Stimulated activated CD8-positive, alpha-beta memory T cell treated with anti-CD3 and anti-CD28 coated beads, Interleukin-4, amount 100 ng/mL, for 1 hour (primary cell): ENCODE measurements at places on chromosomes 6 and 20.

GRCh38 chr20:58146746-58147140, 81.7 kb downstream of the ANKRD60 start:
- DNase-seq = no peak

GRCh38 chr6:117272032-117272866, 6.9 kb downstream of the VGLL2 start:
- no peak for DNase-seq

- DNase-seq = no peak
These were observed 36.9 kb downstream of the APCDD1L start for GRCh38 chr20:58478141-58478805.

DNA sequence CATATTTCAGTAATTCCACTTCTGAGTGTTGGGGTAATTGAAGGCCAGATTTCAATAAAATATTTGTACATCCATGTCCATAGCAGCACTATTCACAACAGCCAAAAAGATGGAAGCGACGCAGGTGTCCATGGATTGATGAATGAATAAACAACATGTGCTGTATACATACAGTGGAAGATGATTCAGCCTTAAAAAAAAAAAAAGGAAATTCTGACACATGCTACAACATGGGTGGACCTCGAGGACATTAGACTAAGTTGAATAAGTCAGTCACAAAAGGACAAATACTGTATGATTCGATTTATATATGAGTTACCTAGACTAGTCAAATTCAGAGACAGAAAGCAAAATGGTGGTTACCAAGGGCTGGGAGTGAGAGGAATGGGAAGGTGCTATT, 57.2 kb downstream of the TRAM2 start:
- DNase-seq = no peak

DNA sequence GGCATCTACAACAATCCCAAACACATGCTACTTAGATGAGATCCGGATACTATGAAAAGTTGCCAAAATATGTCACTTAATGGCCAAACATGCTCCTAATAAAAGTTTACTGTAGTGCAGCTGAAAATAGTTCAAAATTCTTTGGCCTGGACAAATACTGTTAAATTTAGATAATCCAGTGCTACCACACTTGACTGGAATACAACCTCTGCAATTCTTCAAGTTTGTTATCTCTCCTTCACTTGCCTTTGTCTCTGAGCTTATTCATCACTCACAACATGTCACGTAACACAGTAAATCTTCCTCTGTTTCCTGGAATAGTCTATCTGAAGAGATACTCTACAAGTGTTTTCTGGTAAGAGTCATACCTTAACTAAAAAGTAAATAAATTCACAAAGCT, 10.5 kb upstream of the PLN start:
- no peak for DNase-seq

GRCh38 chr20:4169360-4170190, 154.2 kb upstream of the RNF24 start:
- DNase-seq = no peak

- DNase-seq = peak; percentile 65
These were observed 14.9 kb upstream of the PPARD start for GRCh38 chr6:35327349-35328027.

DNA sequence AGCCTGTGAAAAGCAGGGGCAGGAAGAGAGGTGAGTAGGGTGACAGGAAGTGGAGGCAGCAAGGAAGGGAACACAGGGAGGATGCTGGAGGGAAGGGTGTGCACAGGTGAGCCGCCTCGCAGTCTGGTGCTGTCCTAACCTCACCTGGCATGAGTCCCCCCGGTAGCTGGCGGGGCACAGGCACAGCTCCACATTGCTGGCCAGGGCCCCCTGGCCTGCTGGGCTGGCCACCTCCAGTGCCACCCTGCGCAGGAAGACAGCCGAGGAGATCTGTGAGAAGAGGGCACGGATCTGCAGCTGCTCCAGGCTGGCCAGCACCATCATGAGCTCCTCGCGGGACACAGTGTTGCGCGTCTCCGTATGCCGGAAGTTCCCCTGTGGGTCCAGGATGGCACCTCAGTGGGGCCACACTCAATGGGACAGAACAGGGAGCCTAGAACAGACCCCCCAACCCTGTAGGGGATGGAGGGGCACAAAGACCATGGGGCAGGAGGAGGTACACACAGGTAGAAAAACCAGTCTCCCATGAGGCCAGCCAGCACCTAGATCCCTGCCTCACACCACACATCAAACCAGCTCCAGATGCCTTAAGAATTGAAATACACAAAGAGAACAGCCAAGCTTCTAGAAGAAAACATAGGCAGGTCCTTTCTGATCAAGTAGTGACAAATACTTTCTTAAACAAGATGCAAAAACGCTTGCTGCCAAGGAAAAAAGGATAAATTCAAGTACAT, 22.5 kb downstream of the ADRM1 start:
- DNase-seq = no peak

DNA sequence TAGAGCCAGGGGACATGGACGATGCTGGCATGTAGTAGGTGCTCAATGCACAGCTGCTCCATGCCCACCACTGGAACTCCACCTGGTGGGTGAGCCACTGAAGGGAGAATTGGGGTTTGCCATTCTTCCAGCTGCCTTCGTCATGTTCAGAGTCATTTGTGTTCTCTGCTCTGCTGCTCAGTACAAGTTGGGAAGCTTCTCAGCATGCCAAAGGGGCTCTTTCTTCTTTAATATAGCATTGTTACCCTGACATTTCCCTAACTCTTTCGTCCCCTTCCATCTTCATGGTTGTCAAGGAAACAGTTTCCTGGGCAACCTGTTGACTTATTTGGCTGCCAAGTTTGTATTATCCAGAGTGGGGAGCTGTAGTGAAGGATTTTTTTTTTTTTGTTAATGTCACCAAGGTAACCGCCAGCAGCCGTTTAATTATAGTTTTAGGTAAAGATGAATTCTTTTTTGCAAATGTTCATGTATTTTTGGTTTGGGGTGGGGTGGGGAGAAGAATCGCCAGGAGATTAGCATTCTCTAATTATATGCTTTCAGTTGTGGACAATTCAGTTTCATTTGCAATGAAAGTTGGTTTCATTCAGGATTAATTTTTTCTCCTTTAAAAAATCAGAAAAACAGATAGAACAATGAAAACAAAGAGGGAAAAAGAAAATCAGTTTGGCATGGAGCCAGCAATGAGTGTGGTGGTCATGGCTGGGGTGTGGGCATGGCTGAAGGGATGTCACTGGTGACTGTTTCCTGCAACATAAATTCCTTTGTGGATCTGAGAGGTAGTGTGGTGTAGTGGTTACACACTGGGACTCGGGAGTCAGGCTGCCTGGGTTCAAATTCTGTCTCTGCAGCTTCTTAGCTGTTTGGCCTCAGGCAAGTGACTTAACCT, 73.0 kb upstream of the KCNG1 start:
- no peak for DNase-seq

DNA sequence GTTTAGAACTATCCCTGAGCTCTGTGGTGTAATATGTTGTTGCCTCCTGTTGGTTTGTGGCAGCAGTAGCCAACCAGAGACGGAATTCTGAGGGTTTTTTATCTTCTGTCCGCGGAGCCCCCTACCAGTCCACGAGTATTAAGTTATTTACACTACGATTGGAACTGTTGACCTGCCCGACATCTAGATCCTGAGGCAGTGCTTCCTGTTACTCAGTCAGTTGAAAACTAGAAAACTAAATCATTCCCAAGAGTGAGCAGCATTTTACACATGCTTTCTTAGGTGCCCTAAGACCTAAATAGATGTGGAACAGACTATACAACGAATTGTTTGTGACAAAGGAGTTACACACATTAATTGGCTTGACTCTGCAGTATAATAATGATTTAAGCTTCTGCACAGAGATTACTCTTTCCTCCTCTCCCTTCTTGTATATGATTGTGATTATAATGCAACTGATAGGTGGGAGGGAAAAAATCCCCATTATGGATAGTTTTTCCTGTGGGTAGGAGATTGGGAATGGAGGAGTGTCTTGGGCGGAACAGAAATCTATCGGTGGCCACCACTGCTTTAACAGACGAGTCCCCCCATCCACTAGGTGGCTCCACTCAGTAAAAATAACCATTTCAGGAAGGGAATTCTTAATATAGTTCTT, 1.7 kb downstream of the LOC128125822 start:
- DNase-seq = no peak

- no peak for DNase-seq
These were observed 13.6 kb upstream of the RBM24 start for GRCh38 chr6:17267566-17267965.

GRCh38 chr20:10171864-10172751, 46.5 kb upstream of the SNAP25 start:
- no peak for DNase-seq

GRCh38 chr6:31114970-31115849, 610 bp downstream of the PSORS1C1 start:
- no peak for DNase-seq

GRCh38 chr6:15796844-15797243, 134.0 kb upstream of the DTNBP1 start:
- no peak for DNase-seq

- DNase-seq = no peak
These were observed 9.7 kb upstream of the BPIFB1 start for GRCh38 chr20:33273117-33273851.

- DNase-seq = no peak
These were observed 40.4 kb downstream of the SYNJ2 start for GRCh38 chr6:158021814-158022748.
